Muscle of leg (tissue), 16 donors: ENCODE measurements at places on chromosomes 16 and 17.
A peak's percentile ranks its signal among the peaks of the same experiment; 100 is the strongest.

DNA sequence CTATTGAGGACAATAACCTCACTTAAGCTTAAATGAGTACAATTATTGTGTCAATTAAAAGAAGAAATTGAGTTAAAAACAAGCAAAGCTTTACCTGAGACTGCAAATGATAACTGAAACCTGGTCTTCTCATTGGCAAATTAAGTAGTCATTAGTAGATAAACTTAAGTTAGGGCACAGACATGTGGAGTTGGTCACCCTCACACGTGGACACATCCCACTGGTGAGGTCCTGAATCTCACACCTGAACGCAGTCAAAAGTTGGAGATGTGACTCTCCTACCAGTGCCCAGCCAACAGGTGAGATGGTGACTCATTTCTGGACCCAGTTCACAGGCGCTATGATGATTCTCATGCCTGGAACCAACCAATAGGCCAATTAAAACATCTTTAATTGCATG lies 311.6 kb downstream of the FOXL1 start:
- no peak overlapping the region for H3K27ac ChIP-seq
- H3K27me3 ChIP-seq, result peaks cover 14% of the 10 kb centered on the region
- no peak overlapping the region for H3K4me3 ChIP-seq
- no peaks in the 10 kb centered on the region for H3K36me3 ChIP-seq

DNA sequence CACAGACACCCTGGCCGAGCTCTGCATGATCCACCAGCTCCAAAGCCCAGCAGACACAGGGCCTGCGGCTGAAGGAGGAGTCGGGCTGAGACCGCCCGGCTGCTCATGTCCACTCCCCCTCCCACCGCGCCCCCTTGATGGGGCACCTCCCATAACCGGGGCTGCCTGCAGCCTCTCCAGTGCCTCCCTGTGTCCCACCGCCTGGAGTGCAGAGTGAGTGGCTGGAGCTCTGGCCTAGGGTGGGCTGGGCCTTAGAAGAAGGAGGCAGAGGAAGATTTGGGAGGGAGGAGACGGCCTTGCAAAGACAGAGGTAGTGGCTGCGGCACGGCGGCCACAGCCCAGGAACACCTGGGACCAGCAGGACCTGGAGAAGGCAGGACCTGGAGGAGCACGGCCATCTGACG lies 4.0 kb downstream of the CBFA2T3 start:
- H3K4me3 ChIP-seq, result no peak overlapping the region
- DNase-seq, result no peak
- H3K36me3 ChIP-seq, result no peaks in the 10 kb centered on the region
- H3K4me1 ChIP-seq, result peaks cover 71% of the 10 kb centered on the region
- no peak overlapping the region for H3K27ac ChIP-seq

DNA sequence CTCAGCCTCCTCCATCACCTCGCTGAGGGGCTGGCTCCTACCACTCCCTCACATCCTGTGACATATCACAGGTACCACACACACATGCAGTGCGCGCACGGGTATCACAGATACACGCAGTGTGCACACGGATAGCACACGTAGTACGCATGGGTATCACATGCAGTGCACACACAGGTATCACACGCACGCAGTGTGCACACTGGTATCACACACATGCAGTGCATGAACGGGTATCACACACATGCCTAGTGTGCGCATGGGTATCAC lies 30.1 kb downstream of the ACSF3 start:
- DNase-seq, result no peak
- peaks cover 50% of the 10 kb centered on the region for H3K36me3 ChIP-seq
- H3K27me3 ChIP-seq, result no peaks in the 10 kb centered on the region
- no peaks in the 10 kb centered on the region for H3K4me1 ChIP-seq

GRCh38 chr16:57643147-57643874 lies 14.9 kb downstream of the ADGRG1 start:
- peaks cover 2% of the 10 kb centered on the region for H3K27me3 ChIP-seq
- H3K36me3 ChIP-seq, result no peaks in the 10 kb centered on the region
- DNase-seq, result peak; percentile 57
- no peak overlapping the region for H3K4me3 ChIP-seq

GRCh38 chr17:58944166-58944565 lies 162.5 kb downstream of the TRIM37 start:
- H3K27me3 ChIP-seq, result no peaks in the 10 kb centered on the region
- no peak for DNase-seq
- no peak overlapping the region for H3K4me3 ChIP-seq
- no peak overlapping the region for H3K27ac ChIP-seq
- no peaks in the 10 kb centered on the region for H3K36me3 ChIP-seq

GRCh38 chr17:29857823-29858222 lies 72.2 kb downstream of the SSH2 start:
- no peak for DNase-seq
- no peaks in the 10 kb centered on the region for H3K36me3 ChIP-seq
- H3K27ac ChIP-seq, result no peak overlapping the region
- no peaks in the 10 kb centered on the region for H3K27me3 ChIP-seq
- H3K4me3 ChIP-seq, result no peak overlapping the region

DNA sequence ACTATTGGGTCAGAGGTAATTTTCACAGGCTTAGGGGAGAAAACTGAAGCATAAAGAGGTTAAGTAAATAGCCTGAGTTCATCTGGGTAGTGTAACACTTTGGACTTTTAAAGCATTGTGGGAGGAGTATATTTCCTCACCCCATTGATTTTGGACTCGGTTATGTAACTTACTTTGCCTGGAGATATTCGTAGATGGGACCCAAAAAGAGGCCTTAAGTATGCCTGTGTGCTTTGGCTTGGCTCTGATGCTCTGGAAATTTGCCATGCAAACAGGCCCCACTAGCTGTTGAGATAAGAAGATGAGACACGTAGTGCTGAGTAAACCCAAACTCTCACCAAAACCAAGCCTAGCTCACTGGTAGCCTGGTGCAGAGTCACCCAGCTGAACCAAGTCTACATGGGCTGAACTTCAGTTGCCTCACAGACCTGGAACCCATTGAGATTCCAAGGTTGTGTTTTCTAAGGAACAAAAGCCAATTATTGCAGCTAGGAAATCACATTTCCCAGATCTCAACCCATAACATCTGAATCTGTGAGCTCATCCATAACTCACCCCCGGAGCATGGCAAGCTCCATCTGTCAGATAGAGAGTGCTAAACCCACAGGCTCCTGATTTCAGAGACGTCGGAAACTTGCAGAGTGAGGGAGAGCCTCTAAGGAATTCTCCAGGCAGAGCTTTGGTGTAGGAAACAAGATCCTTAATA lies 536.0 kb upstream of the C16orf82 start:
- no peak overlapping the region for H3K27ac ChIP-seq
- no peak overlapping the region for H3K4me3 ChIP-seq
- H3K36me3 ChIP-seq, result no peaks in the 10 kb centered on the region
- H3K27me3 ChIP-seq, result no peaks in the 10 kb centered on the region

- no peak overlapping the region for H3K4me3 ChIP-seq
- H3K4me1 ChIP-seq, result peaks cover 7% of the 10 kb centered on the region
- no peaks in the 10 kb centered on the region for H3K36me3 ChIP-seq
- no peak overlapping the region for H3K27ac ChIP-seq
Measured at GRCh38 chr16:88499292-88499691, 46.2 kb downstream of the ZFPM1 start.

DNA sequence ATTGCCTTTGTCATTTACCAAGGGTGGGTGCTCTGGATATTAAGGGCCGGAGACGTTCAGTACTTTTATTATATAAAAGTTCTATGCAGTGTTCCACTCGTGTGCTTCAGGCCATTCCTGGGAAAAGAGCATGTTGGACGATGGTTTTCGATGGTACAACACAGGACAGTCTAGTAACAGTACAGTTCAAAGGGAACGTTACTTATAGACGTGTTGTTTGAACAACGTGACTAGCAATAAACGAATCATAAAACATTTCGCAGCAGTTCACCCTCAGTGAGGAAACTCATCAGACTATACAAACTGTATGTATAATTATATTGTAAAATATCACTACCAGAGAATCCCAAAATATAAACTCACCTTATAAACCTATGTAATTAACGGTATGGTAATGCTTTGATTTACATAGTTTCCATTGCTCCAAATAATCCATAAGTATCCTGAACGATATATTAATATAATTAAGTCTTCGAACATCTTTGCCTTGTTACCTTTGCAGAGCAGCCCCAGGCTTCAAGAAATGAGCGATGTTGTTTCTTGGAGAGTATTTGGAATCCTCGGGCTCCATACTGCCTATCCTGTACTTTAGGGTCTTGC lies 589 bp downstream of the NMT1 start:
- peak overlapping the region; percentile 91 for H3K4me3 ChIP-seq
- H3K36me3 ChIP-seq, result no peaks in the 10 kb centered on the region
- H3K27ac ChIP-seq, result peak overlapping the region; percentile 96

- no peak overlapping the region for H3K4me3 ChIP-seq
- no peak for DNase-seq
- peaks cover 12% of the 10 kb centered on the region for H3K4me1 ChIP-seq
- no peaks in the 10 kb centered on the region for H3K36me3 ChIP-seq
Measured at GRCh38 chr17:7992516-7992915, 9.9 kb upstream of the GUCY2D start.

DNA sequence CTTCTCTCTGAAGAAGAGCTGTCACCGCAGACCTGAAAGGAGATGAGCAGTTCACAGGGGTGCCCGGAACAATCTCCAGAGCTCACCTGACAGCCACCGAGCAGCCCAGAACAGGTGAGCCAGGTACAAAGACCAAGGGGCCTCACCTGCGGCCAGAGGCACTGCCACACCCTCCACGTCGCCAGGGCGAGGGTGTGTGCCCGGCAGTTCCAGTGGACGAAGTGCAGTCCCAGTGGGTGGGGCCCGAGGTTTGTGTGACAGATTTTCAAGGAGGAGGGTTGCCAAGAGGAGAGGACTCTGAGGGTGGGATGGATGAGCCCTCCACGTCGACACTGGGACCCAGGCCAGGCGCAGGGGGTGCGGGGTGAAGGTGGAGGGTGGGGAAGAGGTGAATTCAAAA lies 61.7 kb downstream of the SMPD3 start:
- no peaks in the 10 kb centered on the region for H3K4me1 ChIP-seq
- H3K27ac ChIP-seq, result no peak overlapping the region
- H3K36me3 ChIP-seq, result no peaks in the 10 kb centered on the region
- no peak overlapping the region for H3K4me3 ChIP-seq
- no peaks in the 10 kb centered on the region for H3K27me3 ChIP-seq

GRCh38 chr16:50588276-50588675 lies 40.1 kb downstream of the NKD1 start:
- H3K36me3 ChIP-seq, result no peaks in the 10 kb centered on the region
- no peak overlapping the region for H3K27ac ChIP-seq
- H3K27me3 ChIP-seq, result no peaks in the 10 kb centered on the region
- DNase-seq, result no peak
- peaks cover 36% of the 10 kb centered on the region for H3K4me1 ChIP-seq
- no peak overlapping the region for H3K4me3 ChIP-seq

DNA sequence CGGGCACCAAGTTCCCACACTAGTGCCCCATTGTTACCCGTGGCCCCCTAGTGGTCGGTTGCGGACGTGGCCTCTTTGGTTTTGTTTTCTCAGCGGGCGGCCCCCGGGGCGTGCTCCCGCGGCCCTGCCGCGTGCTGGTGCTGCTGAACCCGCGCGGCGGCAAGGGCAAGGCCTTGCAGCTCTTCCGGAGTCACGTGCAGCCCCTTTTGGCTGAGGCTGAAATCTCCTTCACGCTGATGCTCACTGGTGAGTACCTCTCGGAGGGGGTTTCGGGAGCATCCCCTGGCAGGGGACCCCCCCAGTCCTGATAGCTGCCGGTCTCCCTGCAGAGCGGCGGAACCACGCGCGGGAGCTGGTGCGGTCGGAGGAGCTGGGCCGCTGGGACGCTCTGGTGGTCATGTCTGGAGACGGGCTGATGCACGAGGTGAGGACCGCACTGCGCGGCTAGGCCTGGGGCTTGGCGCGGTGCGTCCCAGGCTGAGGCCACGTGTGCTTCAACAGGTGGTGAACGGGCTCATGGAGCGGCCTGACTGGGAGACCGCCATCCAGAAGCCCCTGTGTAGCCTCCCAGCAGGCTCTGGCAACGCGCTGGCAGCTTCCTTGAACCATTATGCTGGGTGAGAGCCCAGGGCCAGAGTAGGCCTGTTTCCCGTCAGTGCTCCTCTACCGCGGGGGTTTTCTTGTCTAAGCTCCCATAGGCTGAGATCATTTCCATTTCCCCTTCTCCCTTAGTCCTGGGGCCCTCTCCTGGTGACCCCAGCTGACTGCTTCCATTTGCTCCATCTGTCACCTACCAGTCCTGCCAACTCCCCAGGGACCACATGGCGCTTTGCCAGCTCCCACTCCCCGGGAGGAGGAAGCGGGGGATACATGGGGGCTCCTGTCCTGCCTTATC lies 1.7 kb downstream of the SPHK1 start:
- H3K36me3 ChIP-seq, result peaks cover 15% of the 10 kb centered on the region
- H3K4me3 ChIP-seq, result peak overlapping the region; percentile 51
- peaks cover 36% of the 10 kb centered on the region for H3K27me3 ChIP-seq
- peaks cover 51% of the 10 kb centered on the region for H3K4me1 ChIP-seq
- peak overlapping the region; percentile 7 for H3K27ac ChIP-seq

DNA sequence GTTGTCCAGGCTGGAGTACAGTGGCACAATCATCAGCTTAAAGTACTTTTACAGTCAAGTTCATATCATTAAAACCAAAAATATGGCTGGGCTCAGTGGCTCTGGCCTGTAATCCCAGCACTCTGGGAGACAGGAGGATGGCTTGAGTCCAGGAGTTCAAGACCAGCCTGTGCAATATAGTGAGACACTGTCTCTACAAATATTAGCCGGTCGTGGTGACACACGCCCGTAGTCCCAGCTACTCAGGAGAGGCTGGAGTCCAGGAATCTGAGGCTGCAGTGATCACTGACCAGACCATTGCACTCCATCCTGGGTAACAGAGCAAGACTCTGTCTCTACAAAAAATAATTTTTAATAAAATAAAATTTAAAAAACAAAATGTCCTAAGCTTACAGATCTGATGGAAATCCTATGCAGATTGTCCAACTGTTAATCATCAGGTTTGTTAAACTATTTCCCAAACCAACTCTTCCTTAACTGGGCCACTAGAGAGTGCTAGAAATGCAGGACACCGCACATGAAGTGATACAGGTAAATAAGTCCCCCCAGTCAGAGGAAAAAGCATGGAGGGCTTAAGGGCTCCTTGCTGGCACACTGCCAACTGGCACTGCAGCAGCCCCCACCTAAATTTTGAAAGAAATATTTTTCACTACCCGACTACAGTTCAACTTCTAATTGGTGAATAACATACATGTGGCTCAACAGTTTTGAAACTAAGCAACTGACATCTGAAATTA lies 2.8 kb downstream of the USP22 start:
- peaks cover 38% of the 10 kb centered on the region for H3K4me1 ChIP-seq
- peak; percentile 77 for DNase-seq
- H3K27ac ChIP-seq, result no peak overlapping the region
- H3K4me3 ChIP-seq, result no peak overlapping the region
- H3K27me3 ChIP-seq, result no peaks in the 10 kb centered on the region
- H3K36me3 ChIP-seq, result peaks cover 5% of the 10 kb centered on the region

GRCh38 chr16:80541306-80541694 lies 507 bp downstream of the DYNLRB2 start:
- no peak for DNase-seq
- H3K4me1 ChIP-seq, result peaks cover 6% of the 10 kb centered on the region
- peak overlapping the region; percentile 77 for H3K4me3 ChIP-seq
- peak overlapping the region; percentile 45 for H3K27ac ChIP-seq
- H3K27me3 ChIP-seq, result peaks cover 5% of the 10 kb centered on the region
- no peaks in the 10 kb centered on the region for H3K36me3 ChIP-seq

GRCh38 chr17:16378636-16379282 lies 2.1 kb upstream of the UBB start:
- H3K4me1 ChIP-seq, result peaks cover 19% of the 10 kb centered on the region
- H3K4me3 ChIP-seq, result no peak overlapping the region
- no peak overlapping the region for H3K27ac ChIP-seq
- no peak for DNase-seq
- H3K36me3 ChIP-seq, result peaks cover 21% of the 10 kb centered on the region
